Activated CD8-positive, alpha-beta memory T cell treated with anti-CD3 and anti-CD28 coated beads for 1 hour (primary cell): ENCODE measurements at places on chromosomes 7 and 10.

GRCh38 chr7:76346778-76347177 is 12.0 kb downstream of the YWHAG start:
- DNase-seq: no peak

GRCh38 chr10:109698086-109698485 is 225.2 kb downstream of the XPNPEP1 start:
- DNase-seq: no peak

DNA sequence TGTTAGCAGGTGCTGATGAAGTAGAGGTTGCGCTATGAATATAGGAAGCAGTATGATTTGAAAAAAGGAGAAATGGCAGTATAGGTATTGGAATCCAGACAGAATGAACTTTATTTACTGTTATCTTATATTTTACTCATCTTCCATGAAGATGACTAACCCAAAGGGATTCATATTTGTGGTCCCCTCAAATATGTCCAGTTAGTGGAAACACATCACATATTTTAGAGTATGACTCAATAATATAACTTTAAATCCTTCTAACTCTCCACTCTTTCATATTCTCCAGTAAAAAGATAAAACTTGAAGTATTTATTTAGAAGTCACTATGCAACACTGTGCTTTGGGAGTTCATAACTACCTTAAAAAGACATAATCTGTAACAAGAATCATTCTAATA is 286.5 kb upstream of the LRRTM3 start:
- no peak for DNase-seq

GRCh38 chr10:99976886-99977665 is 32.7 kb downstream of the DNMBP start:
- DNase-seq: no peak

GRCh38 chr7:31171216-31171785 is 119.2 kb downstream of the ADCYAP1R1 start:
- no peak for DNase-seq

GRCh38 chr10:13100349-13101294 is 659 bp downstream of the OPTN start:
- no peak for DNase-seq

- DNase-seq: no peak
These were observed 3.1 kb upstream of the ARID5B start for GRCh38 chr10:61898435-61898778.

- no peak for DNase-seq
These were observed 988.6 kb downstream of the SORCS1 start for GRCh38 chr10:106175760-106176377.

DNA sequence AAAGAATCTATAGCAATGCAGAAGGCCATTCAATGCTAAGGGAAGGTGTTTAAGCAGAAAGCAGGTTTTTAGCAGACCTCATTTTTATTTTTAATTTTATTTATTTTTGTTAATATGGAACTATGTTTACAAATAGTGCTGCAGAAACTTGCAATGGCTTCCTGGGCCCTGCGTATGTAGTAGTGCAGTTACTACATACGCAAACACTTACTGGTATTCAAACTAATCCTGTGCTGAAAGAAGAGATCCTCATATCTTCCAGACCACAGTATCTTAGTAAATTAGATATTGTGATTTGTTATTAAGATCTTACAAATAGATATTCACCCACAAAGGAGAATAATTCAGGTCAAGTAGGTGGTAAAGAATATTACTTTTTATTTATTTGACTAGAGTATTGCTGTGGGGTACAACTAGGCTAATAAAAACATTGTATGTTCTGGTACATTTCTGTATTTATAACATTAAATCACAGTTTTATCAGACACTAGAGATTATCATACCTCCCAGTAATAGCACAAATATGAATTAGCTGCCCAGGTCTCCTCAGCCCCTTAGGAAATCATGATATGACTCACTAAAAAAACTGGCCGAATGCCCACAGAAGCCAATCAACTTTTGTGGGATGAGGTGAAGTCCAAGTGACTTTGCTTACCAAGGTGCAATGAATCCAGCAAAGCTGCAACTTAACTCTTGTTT is 57.6 kb downstream of the RNLS start:
- no peak for DNase-seq

GRCh38 chr7:12102126-12102525 is 109.0 kb upstream of the TMEM106B start:
- DNase-seq: no peak

DNA sequence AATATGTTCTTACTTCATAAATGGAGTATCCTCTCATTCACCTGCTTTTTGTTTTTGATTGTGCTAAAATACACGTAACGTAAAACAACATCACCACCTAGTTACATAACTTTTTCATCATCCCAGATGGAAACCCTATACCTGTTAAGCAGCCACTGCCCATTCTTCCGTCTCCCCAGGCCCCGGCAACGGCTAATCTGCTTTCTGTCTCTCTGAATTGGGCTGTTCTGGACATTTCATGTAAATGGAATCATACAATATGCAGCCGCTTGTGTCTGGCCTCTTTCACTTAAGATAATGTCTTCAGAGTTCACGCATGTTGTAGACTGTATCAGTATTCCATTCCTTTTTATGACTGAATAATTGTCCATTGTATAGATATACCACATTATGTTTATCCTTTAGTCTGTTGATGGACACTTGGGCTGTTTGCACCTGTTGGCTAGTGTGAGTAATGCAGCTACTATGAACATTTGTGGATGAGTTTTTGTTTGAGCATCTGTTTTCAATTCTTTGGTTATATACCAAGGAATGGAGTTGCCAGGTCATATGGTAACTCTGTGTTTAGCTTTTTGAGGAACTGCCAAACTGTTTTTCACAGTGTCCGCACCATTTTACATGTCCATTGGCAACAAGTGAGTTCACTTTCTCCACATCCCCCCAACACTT is 14.1 kb upstream of the SUN1 start:
- DNase-seq: no peak
